ENCODE measurements at places on chromosomes 13 and 19.

- DNase-seq, result no peak
Measured at GRCh38 chr19:53917356-53917755, 8.3 kb downstream of the CACNG7 start.

DNA sequence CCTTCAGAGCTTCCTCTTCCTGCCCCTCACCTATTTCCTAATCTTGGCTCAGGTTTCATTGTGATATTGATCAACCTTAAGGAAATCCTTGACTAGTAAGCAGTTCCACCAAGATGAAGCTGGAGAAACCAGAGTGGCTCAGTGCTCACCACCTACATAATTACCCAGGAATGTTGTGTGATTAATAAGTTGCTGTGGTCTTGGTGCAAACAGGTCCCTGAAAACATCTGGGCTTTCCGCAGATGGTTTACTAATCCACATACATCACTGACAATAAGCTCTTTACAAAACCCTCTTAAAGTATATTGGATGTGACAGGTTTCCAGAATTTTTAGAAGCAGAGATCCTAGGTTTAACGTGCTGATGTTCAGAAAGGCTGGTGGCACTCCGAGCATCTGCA is 8.6 kb upstream of the SERP2 start:
- DNase-seq, result no peak

- DNase-seq, result no peak
Measured at GRCh38 chr19:44648631-44649251, 5.0 kb downstream of the PVR start.

- DNase-seq, result no peak
Measured at GRCh38 chr13:78606471-78607408, 3.4 kb upstream of the POU4F1 start.

DNA sequence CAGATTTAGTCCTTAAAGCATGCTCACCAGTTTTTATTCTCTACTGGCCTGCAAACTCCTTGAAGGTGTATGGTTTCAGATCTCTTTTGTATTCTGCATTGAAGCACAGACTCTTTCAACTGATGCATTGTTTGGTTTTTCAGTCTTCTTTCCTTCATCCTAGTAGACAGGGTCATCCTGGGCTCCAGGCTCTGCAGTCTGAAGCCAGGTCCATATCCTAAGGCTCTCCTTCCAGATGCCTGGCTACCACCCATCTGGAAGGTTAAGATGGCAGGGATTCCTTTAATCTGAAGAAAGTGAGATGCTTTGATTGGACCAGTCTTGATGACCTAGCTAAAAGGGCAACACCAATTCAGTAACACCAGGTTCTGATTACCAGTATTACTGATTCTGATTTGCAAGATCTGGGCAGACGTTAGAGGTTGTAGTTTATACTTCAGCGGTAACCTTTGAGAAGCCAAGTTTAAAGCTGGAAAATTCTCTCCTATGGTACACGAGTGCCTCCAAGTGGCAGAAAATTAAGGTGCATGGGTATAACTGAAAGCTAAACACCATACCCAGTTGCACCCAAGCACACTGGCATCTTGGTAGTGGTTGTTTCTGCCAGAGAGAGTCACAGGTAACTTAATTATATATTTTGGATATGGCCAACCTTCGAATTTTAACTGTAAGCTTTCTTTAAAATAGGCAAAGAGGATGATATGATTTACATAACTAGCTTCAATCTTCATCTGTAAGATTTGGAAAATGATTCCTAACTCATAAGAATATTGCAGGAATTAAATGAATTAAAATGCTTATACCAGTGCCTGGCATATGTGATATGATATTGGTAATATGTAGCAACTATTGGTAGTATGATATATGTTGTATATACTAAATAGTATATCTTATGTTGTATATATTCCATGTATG is 1651.9 kb upstream of the MIR17HG start:
- DNase-seq, result no peak

- no peak for DNase-seq
Measured at GRCh38 chr19:14385492-14385891, 4.2 kb downstream of the ADGRE5 start.

DNA sequence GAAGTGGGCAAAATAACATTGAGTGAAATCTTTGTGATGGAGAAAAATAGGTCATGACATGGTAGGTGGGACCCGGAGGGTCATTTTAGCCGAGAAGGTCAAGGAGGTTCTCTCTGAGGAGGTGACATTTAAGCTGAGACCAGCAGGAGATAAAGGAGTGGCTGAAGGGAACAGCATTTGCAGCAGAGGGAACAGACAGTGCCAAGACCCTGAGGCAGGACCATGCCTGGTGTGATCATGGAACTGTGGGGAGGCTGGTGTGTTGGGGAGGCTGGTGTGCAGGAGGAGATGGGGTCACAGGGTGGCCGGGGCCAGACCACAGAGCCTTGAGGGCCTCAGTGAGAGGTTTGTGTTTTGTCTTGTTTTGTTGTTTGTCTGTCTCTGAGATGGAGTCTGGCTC is 59.4 kb upstream of the KLF2 start:
- DNase-seq, result no peak

DNA sequence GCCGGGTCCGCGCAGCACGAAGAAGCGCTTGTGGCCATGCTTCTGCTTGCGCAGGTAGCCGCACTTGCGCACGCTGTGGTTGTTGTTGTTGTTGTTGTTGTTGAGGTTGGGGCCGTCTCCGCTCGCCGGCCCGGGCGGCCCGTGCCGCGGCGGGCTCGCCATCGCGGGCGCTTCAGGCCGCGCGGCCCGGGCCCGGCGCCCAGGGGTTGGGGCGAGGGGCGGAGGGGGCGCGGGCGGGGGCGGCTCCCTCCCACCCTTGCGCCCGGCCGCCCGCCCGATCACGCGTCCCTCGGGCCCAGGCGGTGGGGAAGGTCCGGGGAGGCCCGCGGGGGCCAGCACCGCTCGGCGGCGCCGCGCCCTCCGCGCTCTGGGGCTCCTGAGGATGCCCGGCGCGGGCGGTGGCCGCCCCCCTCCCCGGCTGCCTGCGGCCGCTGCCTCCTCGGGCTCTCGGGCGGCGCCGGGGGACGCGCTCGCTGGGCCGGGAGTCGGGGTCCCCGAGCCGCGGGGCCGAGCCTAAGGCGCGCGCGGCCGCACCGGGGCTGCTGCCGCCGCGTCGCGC is 412 bp downstream of the IRS2 start:
- DNase-seq, result peak; percentile 65

DNA sequence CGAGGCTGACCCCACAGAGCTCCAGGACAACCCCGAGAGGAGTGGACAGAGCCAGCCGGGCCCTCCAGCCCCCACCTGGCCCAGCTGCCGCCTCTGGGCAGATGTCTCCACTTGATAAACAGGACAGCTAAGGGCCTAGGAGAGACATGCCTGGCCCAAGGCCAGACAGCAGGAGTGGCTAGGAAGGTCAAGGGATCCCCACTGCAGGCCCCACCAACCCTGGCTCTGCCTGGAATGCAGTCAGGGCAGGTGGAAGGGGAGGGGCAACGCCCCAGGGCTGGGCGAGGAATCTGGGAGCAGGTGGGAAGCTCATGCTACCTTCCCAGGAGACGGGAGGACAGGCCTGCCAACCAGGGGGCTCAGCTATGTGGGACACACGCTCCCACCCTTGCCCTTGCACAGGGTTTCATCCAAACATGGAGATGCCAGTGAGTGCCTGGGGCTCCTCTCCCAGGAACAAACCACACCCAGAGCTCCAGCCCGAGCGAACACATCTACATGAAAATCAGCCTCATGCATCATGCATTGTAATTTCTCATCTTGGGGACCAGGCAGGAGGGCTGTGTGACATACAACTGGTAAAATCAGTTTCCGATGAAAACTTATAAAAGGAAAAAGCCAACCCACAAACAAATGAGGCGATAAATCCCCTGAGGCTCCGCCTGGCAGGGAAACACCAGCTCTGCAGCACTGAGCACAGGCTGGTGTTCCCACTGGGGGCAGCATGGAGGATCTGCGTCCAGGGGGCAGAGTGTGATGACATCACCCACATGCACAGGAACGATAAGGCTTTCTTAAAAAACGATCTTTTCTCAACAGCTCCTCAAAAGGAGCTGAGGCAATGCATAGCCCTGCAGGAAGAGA is 25.0 kb downstream of the SH3GL1 start:
- peak; percentile 95 for DNase-seq

- no peak for DNase-seq
Measured at GRCh38 chr13:85615031-85615430, 184.2 kb downstream of the SLITRK6 start.

DNA sequence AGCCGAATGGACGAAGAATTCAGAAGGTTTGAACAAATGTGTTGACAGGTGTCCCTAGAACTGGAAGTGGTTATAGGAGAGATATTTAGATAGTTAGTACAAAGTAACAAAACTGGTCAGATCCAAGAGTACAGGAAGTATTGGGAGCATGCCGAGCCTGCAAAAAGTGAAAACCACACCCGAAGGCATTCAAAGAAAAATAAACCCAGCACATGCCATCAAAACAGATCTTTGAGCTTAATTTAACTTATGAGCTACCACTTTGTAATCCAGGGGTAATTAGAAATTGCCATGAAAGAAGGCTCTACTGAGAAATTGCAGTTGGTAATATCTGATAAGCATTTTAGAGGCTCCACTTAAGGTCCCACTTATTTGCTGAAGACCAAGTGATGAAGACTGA is 214.2 kb downstream of the DNAJC15 start:
- no peak for DNase-seq

GRCh38 chr13:43009506-43009905 is 13.9 kb upstream of the DNAJC15 start:
- DNase-seq, result no peak

GRCh38 chr13:39879286-39880035 is 224.0 kb downstream of the COG6 start:
- DNase-seq, result no peak

DNA sequence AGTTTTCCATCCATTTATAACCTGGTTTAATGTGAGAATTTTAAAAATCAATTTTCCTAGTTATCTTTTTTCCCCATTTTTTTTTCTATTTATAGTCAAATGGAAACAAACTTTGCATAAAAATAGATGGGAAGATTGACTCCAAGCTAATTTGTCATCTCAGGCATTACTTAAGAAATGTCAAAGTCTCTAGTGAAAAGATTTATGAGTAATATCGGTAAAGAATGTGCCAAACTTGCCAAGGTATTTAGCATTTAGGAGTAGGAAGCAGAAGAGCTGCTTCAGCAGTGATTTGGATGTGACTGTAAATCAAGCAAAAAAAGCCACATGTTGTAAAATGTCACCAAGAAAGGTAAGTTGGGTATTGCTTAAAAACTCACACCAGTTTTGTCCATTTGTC is 108.6 kb downstream of the LACC1 start:
- no peak for DNase-seq

DNA sequence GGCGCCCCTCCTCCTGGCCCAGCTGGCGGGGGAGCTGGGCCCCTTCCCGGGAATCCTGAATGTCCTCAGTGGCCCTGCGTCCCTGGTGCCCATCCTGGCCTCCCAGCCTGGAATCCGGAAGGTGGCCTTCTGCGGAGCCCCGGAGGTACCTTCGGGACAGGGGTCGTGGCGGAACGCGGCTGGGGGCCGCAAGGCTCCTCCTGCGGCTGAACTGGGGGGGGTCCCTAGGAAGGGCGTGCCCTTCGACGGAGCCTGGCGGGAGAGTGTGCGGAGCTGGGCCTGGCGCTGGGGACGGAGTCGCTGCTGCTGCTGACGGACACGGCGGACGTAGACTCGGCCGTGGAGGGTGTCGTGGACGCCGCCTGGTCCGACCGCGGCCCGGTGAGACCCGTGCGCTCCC is 8.6 kb downstream of the ALDH16A1 start:
- DNase-seq, result no peak

DNA sequence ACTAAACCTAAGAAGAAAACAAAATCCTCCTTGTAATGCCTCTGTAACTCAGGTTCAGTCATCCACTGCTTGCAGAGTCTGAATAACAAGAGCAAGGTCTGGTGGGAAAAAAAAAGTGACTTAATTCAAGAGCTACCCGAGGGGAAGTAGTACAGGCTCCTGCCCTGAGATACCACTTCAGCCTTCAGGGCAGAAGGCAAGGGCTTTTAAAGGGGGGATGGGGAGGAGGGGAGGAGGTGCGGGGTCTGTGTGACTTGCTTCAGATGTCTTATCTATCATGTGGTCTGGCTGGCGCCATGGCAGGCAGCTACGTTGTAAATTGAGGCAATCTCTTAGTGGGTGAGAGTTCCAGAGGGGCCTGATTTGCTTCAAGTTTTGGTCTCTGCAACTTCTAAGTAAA is 66.7 kb downstream of the LRRC63 start:
- no peak for DNase-seq

- no peak for DNase-seq
Measured at GRCh38 chr13:19592657-19593180, 31.4 kb upstream of the TPTE2 start.

- no peak for DNase-seq
Measured at GRCh38 chr13:79353693-79354092, 52.4 kb downstream of the RBM26 start.

DNA sequence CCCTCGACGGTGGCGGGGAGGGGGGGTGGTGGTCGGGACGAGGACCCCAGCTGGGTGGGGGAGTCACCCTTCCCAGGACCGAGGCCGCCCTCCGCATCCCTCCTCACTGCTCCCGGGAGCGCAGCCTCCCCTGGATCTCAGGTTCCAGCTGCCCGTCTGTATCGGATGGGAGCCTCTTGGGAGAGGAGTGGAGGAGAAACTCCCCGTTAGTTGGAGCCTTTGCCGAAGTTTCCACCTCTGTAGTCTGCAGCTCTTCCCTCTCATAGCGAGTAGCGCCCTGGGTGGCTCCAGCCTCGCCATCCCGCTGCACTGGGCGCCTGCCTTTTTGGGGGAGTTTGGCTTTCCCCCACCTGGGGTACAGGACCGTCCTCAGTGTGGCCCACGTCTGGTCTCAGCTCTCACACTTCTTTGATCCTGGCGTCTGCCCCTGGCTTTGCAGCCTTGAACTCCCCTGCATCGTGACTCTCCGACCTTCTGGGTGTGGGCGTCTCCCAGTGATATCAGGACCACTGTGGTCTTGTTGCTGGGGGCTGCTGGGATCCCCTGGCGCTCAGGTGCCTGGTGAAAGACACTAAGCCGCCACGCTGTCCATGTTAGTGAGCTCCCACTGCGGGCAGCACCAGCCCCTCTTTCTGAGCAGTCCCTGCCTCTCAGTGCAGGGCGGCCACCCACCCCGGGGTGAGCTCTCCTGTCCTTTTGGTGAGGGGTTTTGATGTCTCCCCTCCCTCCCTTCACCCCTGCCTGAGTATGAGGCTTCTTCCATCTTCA is 1.1 kb downstream of the CNOT3 start:
- no peak for DNase-seq

GRCh38 chr13:77596777-77597176 is 61.3 kb downstream of the SCEL start:
- no peak for DNase-seq

- DNase-seq, result no peak
Measured at GRCh38 chr19:41386442-41386841, 10.1 kb downstream of the TMEM91 start.

GRCh38 chr13:112683581-112683980 is 6.3 kb upstream of the ATP11A start:
- DNase-seq, result no peak

GRCh38 chr13:49421391-49421790 is 22.5 kb downstream of the CAB39L start:
- DNase-seq, result peak; percentile 43

DNA sequence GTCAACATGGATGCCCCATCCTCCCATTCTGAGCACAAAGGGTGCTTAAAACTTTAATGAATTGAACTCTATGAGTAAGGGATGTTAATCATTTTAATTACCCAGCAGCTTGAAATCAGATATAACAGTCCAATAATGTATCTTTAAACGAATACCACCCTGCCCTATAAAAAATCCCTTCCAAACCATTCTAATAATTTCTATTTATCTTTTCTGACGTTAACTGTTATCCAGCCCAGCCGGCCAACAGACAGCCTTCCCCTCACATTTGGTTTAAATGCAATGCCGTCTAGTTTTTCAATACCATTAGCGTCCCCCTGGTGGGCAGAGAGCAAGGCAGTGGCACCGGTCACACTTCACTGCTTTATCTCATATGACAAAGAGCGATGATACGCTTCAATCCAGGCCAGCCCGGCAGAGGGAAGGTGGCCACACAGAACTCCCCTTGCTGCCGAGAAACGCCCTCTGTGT is 402.2 kb upstream of the ZNF507 start:
- DNase-seq, result no peak
